Stimulated activated CD8-positive, alpha-beta memory T cell treated with anti-CD3 and anti-CD28 coated beads, Interleukin-2, amount 100 ng/mL, for 1 hour (primary cell): ENCODE measurements at places on chromosomes 16 and 17.
A peak's percentile ranks its signal among the peaks of the same experiment; 100 is the strongest.

DNA sequence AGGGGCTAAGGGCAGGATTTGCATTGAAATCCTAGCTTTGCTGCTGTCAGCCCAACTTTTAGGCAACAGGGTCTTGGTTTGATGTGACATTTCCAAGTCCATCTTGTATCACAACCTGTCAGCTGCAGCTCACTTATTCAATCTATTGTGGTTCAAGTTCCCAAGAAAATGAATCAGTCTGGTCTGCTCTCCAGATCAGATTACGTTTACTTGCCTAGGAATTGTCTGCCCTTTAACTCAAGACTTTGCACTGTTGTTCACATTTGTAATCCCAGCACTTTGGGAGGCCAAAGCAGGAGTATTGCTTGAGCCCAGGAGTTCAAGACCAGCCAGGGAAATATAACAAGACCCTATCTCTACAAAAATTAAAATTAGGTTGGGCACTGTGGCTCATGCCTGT lies 10.0 kb downstream of the STX4 start:
- no peak for DNase-seq

GRCh38 chr16:50617646-50618184 lies 63.4 kb downstream of the SNX20 start:
- DNase-seq = no peak

DNA sequence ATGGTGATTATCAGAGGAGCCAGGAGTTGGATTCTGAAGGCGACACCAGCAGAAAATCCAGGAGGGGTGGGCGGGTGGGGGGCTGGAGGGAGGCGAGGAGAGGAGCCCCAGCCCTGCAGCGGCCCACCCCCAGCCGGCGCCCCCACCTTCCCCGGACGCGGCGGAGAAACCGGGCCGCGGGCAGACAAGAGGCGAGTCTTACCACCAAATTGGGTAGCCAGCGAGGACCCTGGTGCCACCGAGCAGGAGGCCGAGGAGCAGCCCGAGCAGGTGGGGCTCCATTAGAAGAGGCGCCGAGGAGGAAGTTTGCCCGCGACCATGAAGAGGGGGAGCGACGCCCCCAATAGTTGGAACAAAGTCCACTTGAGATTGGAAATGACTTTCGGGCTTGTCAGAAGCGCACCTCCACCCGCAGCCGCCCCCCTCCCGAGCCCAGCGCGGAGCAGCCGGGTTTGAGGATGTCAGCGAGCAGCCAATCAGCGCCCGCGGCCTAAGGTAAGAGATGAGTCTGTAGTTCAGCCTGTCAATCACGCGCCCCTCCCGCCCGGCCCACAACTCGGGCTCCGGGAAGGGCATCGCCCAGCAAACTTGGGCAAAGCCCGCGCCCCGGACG lies at the start of gene WNT3:
WNT3 (minus strand) TSS at position 377 of the 613 bp plus-strand sequence; CDS start at position 282, 95 bp downstream.
- DNase-seq = peak; percentile 14

DNA sequence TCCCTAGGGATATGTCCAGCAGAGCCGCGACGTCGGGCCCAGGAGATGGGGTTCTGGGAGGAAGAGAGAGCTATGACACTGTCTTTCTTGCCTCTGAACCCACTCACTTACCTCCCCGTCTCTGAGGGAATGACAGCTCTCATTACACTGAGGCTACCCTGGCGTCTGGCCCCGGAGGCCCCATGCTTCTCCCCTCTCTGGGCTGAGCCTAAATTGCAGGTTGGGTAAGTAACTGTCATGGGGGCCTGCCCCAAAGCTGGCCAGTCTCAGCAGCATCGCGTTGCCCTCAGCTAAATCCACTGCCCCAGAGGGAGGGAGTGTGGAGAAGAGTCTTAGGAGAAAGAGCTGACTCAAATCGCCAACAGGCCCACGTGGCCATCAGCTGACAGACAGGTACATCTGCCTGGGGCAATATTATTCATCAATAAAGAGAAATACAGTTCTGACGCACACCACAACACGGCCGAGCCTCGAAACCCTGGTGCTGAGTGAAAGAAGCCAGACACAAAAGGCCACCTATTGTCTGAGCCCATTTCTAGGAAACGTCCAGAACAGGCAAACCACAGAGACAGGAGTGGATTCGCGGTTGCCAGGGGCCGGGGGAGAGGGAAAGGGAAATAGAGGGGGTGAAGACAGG lies 156.4 kb downstream of the C16orf95 start:
- DNase-seq = no peak

DNA sequence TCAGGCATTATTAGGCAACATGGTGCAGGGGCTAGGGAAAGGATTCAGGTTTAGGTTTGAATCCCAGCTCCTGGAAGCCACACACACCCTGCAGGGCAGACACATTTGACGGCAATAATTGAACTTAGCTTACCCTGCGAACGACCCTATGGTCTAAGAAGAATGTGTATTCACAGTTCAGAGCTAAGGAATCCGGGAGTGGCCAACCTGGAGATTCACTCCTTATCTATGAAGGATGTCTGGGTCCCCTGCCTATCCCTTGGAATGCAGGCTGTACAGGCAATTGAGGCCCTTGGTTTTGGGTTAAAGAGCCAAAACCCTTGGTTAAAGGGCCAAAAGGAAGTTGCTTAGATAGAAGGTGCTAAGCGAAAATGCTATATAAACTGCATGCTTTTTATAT lies 2.9 kb upstream of the SYT17 start:
- DNase-seq = no peak

GRCh38 chr16:54282928-54283724 lies 3.5 kb downstream of the IRX3 start:
- DNase-seq = no peak

DNA sequence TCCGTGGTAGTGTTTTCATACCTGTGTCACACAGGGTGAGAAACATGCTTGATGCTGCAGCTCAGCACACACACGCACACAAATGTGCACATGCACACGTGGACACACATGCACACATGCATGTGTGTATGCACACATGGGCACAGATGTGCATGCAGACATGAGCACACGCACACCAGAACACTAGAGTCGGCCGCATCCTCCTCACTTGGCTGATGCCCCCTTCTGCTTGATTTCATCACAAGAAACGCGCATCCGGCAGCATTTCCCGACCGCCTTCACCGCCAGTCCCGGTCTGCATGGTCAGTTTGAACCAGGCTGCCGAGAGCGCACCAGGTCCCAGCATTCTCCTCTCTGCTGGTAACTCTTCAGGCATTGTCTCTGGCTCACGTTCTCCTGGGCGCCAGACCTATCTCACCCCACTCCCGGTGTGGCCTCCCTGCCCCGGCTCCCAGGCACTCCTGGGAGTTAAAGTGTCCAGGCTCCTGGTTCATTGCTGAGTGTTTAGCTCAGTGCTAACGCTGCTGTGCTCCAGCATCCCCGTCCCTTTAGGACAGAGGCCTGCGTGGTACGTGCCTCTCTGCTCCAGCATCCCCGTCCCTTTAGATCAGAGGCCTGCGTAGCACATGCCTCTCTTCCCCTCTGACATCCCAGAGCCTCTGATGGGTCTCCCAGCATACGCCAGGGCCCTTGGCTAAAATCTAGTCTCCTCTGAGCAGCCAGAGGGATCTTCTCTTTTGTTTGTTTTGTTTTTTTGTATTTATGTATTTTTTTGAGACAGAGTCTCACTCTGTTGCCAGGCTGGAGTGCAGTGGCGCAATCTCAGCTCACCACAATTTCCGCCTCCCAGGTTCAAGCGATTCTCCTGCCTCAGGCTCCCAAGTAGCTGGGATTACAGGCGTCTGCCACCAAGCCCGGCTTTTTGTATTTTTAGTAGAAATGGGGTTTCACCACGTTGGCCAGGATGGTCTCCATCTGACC lies 16.0 kb downstream of the BAIAP2 start:
- no peak for DNase-seq

DNA sequence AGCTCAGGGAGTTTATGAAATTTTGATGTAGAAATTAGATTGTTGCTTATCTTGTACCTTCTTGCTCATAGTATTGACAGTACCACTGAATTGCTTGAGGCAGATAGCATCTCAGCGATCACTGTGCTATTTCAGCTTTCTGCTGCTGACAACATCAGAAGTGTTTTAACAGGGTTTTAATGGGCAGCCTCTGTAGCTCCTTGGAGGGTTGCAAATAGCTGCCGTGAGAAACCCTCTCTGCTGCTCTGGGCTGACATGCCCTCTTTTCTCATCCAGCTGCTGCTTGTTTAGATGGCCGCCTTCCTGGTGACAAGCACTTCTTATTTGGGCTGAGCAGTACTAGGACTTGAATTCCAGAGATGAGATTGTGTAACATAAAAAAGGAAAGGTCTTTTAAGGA lies 180.2 kb upstream of the TBX2 start:
- no peak for DNase-seq

- no peak for DNase-seq
These were observed 107.0 kb downstream of the CYLD start for GRCh38 chr16:50848755-50849514.

- no peak for DNase-seq
These were observed 5.8 kb upstream of the RSL1D1 start for GRCh38 chr16:11857161-11857560.

- no peak for DNase-seq
These were observed 15.5 kb upstream of the BRCA1 start for GRCh38 chr17:43140396-43141332.

DNA sequence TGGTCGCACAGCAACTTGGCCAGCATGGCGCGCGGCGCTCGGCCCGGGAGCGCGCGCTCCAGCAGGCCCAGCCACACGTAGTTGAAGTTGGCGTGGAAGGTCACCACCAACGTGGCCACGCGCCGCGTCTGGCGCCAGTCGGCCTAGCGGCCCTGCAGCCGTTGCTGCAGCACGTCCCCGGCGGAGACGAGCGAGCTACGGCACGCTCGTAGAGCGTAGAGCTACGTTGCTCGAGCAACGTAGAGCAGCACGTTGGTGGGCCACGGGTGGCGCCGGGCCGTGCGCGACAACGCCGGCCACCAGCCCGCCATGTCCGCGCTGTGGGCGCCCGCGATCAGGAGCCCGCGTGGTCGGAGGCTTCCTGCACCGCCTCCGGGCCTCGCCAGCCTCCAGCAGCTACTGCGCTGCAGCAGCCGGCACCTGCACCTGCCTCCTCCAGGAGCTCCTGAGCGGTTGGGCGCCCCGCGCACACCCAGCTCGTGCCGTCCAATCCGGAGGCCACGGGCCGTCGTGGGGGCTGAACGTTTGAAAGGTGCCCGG lies 13.4 kb upstream of the SULT1A1 start:
- peak; percentile 44 for DNase-seq

GRCh38 chr17:57783338-57783742 lies 38.2 kb upstream of the CCDC182 start:
- DNase-seq = peak; percentile 44

GRCh38 chr17:1224330-1224729 lies 44.5 kb upstream of the ABR start:
- no peak for DNase-seq

GRCh38 chr17:77963441-77963840 lies 4.9 kb downstream of the TNRC6C start:
- DNase-seq = no peak

- DNase-seq = no peak
These were observed 1.4 kb downstream of the OSBPL7 start for GRCh38 chr17:47820033-47820789.

- no peak for DNase-seq
These were observed 100.3 kb downstream of the MAF start for GRCh38 chr16:79500286-79500685.

DNA sequence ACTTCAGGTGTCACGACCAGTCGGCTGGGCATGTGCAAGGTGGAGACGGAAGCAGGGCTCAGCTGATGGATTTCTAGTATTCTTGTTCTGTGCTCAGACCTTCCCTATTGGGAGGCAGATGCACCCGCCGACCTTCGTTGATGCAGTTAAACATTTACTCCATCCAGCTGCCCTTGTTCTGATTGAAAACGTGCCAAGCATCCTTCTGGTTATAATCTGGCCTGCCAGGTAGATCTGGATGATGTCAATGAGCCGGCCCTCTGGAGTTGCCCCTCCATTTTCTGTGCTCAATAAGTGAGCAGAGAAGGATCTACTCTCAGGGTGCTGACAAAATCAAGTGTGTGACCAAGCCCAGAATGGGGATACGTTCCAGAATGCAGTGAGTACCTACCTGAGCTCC lies 38.3 kb downstream of the CCDC182 start:
- DNase-seq = no peak

GRCh38 chr17:69762766-69763165 lies 312.3 kb upstream of the KCNJ16 start:
- DNase-seq = no peak

DNA sequence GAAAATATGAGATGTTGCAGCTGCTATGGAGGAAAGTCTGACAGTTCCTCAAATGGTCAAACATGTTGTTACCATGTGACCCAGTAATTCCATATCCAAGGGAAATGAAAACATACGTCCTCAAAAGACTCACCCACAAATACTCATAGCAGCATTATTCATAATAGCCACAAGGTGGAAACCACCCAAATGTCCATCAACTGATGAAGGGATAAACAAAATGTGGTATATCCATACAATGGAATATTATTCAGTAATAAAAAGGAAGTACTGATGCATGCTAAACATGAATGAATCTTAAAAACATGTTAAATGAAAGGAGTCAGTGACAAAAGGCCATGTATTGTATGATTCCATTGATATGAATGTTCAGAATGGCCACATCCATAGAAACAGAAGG lies 140.2 kb downstream of the PITPNC1 start:
- DNase-seq = no peak

DNA sequence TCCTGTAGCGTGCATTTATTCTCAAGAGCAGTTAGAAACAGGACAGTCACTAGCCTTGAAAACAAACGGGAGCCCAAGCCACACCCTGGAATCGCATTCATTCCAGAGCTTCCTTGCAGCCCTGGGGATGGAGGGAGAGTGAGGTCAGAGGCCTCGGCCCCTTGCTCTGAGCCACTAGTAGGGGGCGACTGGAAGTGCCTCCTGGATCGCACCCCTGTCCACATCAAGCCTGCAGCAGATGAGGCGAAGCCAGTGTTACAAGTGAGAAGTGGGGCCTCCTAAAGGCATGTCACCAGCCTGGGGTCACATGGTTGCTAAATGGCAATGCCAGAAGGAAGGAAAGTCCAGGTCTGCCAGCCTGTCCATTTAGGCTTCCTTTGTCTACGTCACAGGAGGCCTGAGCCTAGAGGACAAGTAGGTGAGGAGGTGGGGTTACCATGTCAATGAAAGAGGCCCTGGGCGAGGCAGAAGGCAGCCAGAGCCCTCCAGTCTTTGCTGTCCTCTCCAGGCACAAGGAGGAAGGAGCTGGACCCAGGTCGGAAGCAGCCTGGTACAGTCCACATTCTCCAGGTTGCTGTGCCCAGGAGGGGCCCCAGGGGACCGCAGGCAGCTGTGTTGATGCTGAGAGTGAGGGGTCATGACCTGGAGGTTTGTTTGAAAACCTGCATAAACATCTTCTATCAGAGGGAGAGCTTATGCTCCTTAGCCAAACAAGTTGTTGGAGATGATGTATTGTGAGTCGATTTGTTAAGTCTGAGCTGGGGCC lies 3.0 kb upstream of the RCVRN start:
- DNase-seq = no peak

GRCh38 chr17:75036643-75037268 lies 10.0 kb downstream of the ATP5PD start:
- DNase-seq = peak; percentile 75

- DNase-seq = no peak
These were observed 143.7 kb upstream of the COX10 start for GRCh38 chr17:13925579-13925978.

DNA sequence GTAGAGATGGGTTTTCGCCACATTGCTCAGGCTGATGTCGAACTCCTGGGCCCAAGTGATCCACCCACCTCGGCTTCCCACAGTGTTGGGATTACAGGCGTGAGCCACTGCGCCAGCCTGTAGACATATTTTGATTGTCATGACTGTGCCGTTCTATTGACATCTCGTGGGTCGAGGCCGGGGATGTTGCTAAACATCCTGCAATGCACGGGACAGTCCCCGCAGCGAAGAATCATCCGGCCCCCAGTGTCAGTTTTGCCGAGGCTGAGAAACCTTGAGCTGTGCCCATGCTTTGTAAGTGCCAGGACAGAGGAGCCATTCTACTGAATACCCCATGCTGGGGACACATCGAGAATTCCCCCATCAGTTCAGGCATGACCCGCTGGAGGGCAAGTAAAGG lies 69.1 kb upstream of the GSE1 start:
- no peak for DNase-seq
